ENCODE measurements at places on chromosomes 16 and 17.

- DNase-seq = no peak
These were observed 406.5 kb upstream of the MON1B start for GRCh38 chr16:76784530-76784929.

- no peak for DNase-seq
These were observed 6.2 kb downstream of the SLC12A3 start for GRCh38 chr16:56871172-56871593.

- no peak for DNase-seq
These were observed 8.7 kb downstream of the ADCY7 start for GRCh38 chr16:50275098-50275415.

GRCh38 chr16:79573884-79574283 is 26.7 kb downstream of the MAF start:
- DNase-seq = no peak

- no peak for DNase-seq
These were observed 80.9 kb upstream of the CREBBP start for GRCh38 chr16:3961449-3961849.

GRCh38 chr16:70407811-70408274 is 31.1 kb downstream of the ST3GAL2 start:
- DNase-seq = no peak

DNA sequence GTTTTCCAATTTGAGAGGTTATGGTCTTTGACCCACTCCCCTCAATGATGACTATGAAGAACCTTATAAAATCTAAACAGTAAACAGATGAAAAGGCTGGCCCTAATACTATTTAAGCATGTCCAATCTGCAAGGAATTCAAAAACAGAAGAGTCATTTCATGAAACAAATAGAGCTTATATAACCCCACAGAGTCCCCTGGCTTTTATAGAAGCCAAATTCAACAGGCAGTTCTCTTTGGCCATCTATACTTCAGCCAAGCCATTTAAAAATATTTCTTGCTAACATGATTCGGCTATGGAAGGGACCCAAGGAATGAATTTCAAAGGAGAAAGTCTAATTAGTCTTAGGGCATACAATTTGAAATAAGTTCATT is 43.4 kb downstream of the SPOP start:
- no peak for DNase-seq

- DNase-seq = no peak
These were observed 86.1 kb upstream of the RBFOX1 start for GRCh38 chr16:7246578-7246977.

- no peak for DNase-seq
These were observed 6.8 kb downstream of the MYO1D start for GRCh38 chr17:32870027-32870670.

GRCh38 chr17:47836601-47837000 is 4.5 kb downstream of the SCRN2 start:
- DNase-seq = no peak

DNA sequence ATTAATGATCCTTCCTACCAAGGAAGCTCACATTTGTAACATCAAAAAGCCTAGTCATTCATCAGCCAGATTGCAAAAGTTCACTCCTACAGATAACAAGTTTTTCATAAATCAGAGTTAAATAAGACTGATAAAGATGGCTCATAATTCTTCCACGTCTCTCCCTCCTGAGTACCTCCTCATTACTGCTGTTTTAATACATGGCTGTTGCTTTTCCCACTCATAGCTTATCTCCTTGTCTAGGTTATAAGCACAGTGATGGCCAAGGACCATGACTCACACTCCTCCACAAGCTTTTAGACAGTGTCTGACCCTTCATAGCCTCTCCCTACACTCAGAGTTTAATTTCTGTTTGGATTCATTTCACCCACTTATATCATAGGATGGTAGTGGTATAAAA is 100.9 kb upstream of the MON1B start:
- no peak for DNase-seq

- no peak for DNase-seq
These were observed 1.0 kb downstream of the LMF1 start for GRCh38 chr16:969508-970385.

DNA sequence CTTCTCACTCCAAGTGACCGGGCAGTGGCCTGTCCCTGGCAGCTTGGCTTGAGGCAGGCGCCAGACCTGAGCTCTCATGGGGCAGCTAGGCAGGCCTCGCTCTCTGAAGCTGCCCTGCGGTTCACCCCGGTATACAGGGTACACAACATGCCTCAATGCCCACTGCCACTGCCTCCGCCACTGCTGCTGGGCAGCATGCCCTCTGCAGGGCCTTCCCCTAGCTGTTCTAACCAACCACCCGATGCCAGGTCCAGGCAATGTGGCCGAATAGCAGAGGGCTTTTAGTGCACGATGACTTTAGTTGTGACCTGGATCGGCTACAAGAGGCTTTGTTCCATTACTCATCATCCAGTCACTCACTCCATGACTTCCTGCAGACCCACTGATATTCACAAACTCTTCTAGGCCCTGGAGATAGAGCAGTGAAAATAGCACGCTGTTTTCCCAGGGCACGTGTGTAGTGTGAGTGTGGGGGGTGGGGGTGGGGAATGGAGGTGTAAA is 19.7 kb downstream of the CDC42EP4 start:
- no peak for DNase-seq

GRCh38 chr17:156946-157345 is 19.6 kb downstream of the SCGB1C2 start:
- DNase-seq = no peak

GRCh38 chr16:71882505-71883167 is 1.3 kb downstream of the ZNF821 start:
- peak; percentile 80 for DNase-seq

GRCh38 chr17:75060434-75061054 is 13.5 kb downstream of the KCTD2 start:
- DNase-seq = no peak

DNA sequence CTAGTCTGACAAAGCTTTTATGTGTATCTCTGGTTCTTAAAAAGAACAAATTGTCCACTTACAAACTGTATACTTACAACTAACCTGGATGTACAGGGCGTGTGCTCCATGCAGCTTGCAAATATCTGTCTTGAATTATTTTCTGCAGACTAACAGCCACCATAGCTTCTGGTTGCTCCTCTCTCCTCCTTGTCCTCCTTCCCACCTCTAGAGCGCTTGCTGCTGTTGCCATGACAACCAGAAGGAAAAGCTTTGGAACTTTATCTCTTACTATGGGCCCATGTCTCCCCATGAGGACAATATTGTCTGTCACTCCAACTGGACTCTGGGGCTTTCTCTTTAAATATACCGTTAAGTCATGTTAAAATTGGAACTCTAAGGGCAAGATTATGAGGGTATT is 71.5 kb upstream of the DHX40 start:
- DNase-seq = no peak

DNA sequence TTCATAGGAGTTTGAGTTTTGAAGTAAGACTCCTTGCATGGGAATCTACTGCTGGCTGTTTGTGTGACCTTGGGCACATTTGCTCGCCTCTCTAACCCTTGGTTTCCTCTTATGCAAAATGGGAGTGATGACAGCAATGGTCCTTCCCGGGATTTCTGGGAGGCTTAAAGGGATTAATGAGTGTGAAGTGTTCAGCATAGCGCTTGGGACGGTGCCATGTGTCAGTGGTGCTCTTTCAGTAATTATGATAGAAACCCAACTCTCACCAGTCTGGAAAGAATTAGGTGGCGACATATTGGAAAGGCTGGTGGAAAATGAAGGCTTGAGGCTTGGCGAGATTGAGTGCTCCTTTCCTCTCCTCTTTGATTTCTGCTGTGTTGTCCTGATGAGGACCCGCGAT is 429.2 kb upstream of the EEF2KMT start:
- no peak for DNase-seq

DNA sequence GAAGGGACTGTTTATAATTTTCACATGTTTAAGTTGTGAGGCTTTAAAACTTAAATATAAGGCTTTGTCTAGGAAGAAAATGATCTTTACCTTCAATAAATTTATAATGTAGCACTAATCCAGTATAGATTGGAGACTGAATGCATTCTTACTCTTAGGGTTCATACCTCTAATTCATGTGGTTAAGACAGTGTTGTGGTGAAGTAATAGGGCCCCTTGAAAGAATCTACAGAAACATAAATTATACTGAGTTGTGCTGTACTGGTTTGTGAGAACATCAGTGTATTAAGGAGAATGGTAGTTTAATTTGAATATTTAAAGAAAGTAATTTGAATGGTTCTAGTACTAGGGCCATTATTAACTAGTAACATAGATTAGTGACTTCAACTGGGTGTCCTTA is 13.7 kb downstream of the HAPSTR1 start:
- no peak for DNase-seq

- no peak for DNase-seq
These were observed 39.2 kb upstream of the GSE1 start for GRCh38 chr16:85573696-85574641.

DNA sequence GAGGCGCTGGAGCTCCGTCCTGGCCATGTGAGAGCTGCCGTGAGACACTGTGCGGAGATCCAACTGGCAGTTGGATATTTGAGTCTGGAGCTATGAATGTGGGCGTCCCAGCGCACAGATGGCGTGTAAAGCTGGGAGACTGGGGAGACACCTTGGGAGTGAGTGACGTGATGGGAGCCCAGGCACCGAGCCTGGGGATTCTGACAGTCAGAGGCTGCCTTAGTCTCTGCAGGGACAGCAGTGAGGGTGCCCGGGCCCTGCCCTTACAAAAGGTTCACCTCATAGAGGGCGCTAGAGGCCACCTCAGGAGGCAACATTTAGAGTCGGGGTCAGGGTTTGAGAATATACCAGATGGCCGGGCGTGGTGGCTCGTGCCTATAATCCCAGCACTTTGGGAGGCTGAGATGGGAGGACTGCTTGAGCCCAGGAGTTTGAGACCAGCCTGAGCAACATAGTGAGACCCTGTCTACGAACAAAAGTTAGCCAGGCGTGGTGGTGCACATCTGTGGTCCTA is 194.1 kb upstream of the GSE1 start:
- DNase-seq = no peak

DNA sequence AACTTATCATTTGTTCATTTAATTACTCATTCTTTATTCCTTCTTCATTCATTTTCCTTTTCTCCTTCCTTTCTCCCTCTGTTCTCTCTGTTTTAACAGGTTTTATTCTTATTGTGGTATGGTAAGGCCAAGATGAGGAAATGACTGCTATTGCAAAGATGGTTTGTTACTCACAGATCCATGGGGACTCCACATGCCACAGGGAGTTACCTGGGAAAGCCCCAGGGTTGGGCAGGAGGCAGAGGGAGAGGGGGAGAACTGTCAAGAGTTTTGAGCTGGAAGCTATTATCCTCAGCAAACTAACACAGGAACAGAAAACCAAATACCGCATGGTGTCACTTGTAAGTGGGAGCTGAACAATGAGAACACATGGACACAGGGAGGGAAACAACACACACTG is 453.3 kb downstream of the WWOX start:
- no peak for DNase-seq

DNA sequence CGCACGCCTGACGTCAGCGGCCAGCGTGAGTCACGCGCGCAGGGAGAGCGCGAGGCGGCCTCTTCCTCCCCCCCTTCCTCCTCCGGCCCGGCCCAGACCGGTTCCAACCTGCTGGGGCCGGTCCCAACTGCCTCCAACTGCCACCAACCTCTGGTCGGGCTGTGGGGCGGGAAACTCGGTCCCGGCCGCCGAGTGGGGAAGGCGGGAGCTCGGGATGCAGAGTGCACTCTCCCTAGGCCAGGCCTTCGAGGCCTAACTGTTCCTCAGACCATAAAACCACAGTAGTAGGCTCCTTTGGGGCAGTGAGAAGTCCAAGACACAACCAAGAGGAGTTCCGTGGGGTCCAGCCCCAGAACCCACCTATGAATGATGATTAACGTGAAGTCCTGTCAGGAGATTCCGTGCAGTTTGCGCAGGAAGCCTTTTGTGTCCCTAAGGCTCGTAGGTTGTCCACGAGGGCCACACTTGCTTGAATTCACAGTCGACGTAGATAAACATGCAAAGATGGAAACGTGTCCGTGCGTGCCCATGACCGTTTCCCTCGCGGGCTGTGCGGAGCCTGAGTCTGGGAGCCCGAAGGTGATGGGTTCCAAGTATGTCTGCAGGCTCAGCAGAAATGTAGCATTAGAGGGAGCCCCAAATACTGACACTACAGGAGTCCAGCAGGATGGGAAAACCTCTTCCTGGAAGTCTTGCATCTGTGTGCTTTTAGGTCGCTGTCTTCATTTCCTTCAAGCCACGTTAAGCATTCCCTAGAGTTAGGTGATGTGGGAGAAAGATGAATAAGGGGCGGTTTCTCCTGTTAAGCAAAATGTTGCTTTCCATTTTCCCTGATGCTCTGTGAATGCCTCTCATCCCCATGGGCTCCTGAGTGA is 647 bp downstream of the UNK start:
- peak; percentile 86 for DNase-seq

DNA sequence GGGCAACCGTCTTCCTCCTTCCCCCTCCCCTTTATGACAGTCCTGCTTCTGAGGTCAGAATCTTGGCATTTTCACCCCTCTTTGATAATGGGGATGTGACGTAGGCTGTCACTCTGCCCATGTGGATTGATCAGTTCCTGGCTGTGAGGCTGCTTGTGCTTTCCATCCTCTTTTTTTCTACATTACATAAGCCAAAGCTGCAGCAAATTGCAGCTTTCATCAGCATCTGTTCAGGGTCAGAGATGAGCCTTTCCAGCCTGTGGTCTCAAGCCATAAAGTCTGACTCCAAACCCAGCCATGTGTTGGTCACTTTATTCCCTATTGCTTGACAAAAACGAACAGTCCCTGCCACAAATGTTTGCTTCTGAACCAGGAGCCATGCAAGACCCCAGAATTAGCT is 535.1 kb downstream of the CDH11 start:
- DNase-seq = no peak

DNA sequence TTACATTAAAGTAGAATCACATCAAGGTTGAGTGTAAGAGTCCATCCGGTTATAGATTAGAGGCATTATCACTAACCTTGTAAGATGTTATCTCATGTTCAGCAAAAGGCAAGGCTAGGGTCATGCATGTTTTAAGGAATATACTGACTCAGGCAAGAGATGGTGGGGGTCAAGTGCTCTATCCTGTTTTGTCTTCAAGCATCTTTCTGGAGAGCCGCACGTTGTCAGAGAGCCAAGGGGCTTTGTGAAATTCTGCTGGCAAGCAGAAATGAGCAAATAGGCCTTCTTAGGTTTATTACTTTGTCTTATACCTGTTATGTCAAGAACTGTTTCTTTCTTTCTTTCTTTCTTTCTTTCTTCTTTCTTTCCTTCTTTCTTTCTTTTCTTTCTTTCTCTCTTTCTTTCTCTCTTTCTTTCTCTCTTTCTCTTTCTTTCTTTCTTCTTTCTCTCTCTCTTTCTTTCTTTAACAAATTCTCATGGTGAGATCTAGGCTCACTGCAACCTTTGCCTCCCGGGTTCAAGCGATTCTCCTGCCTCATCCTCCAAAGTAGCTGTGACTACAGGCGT is 47.3 kb upstream of the IL34 start:
- DNase-seq = no peak

- no peak for DNase-seq
These were observed 23.5 kb downstream of the TADA2A start for GRCh38 chr17:37430051-37430627.

DNA sequence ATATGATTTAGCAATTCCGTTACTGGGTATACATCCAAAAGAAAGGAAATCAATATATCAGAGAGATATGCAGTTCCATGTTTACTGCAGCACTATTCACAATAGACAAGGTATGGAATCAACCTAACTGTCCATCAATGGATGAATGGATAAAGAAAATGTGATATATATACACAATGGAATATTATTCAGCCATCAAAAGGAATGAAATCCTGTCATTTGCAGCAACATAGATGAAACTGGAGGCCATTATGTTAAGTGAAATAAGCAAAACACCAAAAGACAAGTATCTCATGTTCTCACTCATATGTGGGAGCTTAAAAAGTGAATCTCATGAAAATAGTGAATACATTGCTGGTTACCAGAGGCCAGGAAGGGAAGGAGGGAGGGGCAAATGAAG is 390.8 kb downstream of the ZFHX3 start:
- no peak for DNase-seq
